ENCODE measurements at places on chromosomes 7 and 10.
A peak's percentile ranks its signal among the peaks of the same experiment; 100 is the strongest.

GRCh38 chr10:7184660-7185366 is 226.0 kb downstream of the SFMBT2 start:
- no peak for DNase-seq

DNA sequence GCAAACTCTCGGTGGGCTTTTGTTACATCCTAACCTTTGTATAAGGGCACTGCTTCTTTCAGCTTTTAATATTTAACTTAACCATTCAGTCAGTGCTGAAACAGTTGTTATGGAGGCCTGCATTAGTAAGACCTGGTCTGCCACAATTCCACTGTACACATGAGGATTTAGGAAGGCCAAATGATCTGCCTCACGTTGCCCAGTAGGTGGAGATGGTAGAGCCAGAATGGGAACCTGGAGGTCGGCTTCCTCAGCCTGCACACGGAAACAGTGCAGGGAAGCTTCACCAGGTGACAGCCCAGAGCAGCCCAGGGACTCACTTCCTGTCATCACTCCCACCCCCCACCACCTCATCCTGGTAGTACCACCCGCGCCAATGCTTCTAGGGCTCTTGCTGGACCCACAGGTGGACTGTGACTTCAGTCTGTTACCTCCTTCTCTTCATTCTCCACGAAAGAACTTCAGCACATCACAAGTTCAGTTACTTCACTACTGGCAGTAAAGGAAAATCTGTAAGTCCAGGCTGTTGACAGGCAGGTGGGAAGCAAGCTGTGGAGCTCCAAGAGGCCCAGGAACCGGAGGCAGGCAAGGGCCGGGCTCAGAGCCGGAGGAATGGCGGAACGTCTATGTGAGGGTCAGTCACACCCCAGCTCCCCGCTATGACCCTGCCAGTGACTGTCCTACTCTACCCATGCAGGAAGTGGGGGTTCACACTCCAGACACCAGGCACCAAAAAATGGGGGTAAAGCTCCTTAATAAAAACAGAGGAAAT is 480.3 kb upstream of the C7orf33 start:
- DNase-seq, result no peak

DNA sequence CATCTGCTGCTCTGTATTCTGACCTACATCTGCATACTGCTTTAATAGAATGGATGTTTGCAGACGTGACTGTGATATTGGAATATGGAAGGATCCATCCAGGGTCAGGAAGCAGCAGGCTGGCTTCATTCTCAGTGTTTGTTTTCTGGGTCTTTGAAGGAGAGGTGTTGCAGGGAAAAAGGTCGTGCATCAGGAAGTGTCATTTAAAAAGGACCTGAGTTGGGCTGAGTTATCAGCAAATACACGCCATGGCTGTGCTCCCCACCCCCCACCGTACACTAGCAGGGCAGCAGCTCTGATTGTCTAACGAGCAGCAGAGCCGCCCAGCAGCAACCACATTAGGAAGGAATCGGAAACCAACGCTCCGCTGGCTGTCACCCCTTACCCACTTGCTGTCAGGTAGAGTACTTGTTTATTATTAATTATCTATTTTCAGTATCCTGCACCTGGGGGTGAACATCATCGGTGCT is 63.1 kb upstream of the STEAP1B start:
- DNase-seq, result no peak

- DNase-seq, result no peak
Observed at GRCh38 chr7:67006965-67007364, 10.3 kb downstream of the TYW1 start.

DNA sequence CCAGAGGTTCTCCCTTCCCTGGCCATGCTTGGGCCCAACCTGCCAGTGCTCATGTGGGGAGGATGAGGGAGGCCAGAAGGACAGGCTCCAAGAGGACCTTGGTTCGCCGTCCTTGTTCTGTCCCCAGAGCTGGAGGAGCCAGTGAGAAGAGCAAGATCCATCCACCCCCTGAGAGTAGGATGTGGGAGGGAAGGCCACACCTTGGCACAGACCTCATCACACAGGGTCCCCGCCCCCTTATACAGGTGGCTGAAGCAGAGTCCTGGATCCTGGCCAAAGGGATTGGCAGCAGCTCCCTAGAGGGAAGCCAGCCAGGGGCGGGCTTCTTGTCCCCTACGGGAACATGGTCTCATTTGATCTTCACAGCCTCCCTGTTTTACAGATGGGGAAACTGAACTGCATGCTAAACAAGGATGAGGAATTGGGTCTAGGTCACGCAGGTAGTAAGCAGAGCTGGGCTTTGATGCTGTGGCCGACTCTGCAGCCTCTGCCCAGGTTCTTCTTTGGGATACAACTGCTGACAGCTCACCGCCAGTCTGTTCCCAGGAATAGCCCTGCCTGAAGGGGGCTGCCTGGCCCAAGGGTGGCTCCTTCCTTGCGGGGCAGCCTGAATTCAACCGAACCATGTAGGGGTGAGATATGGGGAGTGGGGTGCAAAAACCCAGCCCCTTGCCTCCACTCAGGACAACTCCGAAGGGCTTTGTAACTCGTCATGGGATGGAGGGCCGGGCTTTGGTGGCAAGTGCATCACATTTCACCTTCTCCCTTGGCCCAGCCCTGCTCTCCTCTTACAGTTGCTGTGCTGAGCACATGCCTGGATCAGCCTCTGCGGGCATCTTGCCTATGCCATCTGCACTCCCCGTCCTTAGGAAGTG is 62.2 kb upstream of the KDM7A start:
- no peak for DNase-seq

GRCh38 chr7:47332681-47333553 is 249.0 kb downstream of the TNS3 start:
- DNase-seq, result no peak

DNA sequence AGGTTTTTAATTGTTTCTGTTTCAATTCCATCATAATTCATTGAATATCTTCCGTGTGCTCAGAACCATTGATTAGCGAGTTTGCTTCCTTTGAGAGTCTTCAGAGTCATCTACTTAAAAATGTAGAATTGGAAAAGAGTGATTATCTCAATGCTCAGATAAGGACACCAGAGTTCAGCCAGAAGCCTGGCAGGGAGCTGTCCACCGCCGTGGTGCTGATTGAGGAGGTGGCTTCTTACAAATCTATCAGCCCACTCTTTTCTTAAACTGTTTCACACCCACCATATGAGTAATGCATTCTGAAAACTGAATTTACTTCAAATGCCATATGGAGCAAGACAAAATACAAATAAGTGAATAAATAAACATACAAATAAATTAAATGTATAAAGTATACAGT is 79.3 kb downstream of the INSYN2A start:
- peak; percentile 79 for DNase-seq

- no peak for DNase-seq
Observed at GRCh38 chr7:30886608-30887011, 25.0 kb upstream of the AQP1 start.

DNA sequence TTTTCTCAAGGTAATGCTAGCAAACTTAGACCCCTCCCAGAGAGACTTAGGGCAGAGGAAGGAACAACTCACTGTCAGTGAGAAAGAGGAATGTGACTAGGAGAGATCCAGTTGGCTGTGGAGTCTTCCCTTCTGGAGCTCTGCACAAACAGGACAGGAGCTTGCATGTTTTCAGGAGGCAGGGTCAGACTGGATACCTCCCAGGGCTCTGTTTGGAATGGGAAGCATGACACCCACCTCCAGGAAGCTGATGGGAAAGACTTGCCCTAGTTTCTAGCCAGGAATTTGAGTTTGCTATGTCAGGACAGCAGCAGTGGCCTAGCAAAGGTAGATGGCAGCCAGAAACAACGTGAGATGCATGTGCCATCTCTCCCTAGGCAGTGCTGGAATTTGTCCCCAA is 40.6 kb downstream of the GHRHR start:
- DNase-seq, result no peak

GRCh38 chr10:117160567-117160966 is 22.5 kb upstream of the VAX1 start:
- no peak for DNase-seq

DNA sequence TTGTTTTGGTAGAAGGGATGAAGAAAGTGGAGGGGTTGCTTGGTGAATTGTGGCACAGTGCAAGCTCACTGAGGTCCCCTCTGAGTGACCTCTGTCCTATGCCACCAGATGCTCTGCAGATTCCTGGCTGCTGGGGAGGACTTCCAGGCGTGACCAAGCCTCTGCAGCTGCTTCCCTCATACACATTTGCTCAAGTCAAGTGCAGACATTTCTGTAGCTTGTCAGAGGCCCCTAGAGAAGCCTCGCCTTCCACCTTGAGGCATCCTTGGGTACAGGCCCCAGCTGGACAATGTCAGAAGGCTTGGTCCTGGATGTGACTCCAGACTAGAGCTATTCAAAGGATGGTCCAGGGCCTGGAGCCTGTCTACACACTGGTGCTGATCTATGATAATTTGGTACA is 464.2 kb downstream of the PLXNA4 start:
- DNase-seq, result no peak

GRCh38 chr7:37993060-37993501 is 72.6 kb downstream of the EPDR1 start:
- no peak for DNase-seq

DNA sequence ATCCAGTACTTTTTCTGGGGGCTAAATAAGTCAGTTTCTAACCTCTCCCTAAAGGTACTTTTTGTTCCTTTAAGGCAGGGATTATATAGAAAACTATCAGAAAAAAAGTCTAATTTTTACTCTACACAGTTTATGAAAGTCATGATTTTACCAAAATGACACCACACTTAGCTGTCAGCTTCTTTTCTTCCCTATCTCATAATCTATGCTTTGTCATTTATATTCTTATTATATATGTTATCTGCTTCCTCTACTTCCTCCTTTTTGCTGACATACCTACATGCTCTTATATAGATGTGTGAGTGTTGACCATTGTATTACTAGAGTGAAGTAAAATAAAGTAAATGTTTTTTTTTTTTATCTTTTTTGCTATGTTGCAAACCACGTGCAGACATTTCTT is 203.9 kb upstream of the CHRM2 start:
- DNase-seq, result no peak
